ENCODE measurements at places on chromosomes 5 and 9.

GRCh38 chr9:82031538-82032280 is 43.1 kb downstream of the SPATA31D1 start:
- no peak for DNase-seq

GRCh38 chr5:131263648-131264450 is at the start of gene CDC42SE2:
Gene CDC42SE2 (plus strand): TSS chr5:131264053. CDS start chr5:131359494, 95,441 bp downstream.
- peak; percentile 83 for DNase-seq

DNA sequence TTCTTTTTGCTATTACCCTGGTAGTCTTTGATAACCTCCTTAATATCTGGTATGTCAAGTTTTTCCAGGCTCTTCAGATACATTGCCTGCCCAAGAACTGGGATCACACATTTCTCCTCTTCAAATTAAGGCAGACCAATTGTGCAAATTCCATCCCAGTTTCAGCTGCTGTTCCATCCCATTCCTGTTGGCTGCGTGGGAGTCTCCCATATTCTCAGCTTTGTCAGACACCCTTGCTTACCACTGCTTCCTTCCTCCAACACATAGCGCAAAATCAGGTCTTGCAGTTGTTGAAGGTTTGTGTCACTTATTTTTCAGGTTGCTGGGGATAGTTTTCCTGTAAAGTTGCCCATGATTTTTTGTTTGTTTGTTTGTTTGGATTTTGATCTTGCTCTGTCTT is 15.2 kb downstream of the HCN1 start:
- no peak for DNase-seq

- no peak for DNase-seq
Measured at GRCh38 chr9:90539286-90539685, 103.3 kb downstream of the DIRAS2 start.

- DNase-seq, result no peak
Measured at GRCh38 chr5:76074487-76075065, 8.6 kb upstream of the SV2C start.

DNA sequence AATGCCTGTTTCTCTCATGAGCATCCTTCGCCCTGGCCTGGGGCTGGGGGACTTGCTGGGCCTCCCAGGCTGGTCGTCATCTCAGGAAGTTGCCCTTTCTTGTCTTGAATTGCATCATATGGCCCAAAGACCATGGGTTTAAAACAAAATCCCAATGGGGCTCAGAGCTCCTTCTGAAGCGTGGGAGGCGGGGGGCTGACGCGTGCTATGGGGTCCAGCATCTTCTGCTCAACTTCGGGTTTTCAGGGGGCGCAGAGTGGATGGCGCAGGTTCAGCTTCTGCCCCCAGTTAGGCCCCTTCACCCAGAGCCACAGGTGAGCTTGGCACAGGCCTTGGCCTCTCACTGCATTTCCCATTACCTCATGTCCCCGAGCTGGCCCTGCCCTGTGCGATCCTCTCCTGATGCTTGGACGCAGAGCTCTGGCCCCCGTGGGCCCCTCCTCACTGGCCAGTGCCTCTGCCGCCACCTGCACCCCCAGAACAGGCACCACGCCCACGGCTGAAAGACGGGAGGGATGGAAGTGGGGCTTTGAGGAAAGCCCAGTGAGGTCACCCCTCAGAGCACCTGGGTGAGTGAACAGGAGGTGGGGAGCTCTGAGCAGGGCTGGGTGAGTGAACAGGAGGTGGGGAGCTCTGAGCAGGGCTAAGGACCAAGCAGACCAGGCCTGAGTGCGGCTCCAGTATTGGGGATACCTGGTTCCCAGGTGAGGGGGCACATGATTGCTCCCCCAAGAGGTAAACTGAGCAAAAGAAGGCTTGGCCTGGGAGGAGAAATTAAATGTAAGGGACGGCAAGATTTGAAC is 56.0 kb downstream of the TRIP13 start:
- no peak for DNase-seq

DNA sequence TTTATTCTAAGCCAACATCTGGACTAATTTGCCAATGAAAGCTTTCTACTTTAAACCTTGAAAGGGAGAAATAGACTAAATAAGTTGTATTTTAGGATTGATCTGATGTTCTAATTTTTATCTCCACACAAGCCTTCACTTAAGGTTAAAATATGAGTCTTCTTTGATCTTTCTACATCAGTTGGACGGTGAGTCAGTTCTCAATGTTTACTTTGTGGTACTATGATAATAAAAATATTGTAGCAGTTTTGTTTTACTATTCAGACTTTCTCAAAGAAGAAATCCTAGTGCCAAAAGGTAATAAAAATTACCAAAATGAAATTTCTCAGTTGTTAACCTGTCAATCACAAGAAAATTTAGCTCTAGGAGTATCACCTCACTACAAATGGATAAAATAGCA is 203.5 kb upstream of the RGMB start:
- no peak for DNase-seq

DNA sequence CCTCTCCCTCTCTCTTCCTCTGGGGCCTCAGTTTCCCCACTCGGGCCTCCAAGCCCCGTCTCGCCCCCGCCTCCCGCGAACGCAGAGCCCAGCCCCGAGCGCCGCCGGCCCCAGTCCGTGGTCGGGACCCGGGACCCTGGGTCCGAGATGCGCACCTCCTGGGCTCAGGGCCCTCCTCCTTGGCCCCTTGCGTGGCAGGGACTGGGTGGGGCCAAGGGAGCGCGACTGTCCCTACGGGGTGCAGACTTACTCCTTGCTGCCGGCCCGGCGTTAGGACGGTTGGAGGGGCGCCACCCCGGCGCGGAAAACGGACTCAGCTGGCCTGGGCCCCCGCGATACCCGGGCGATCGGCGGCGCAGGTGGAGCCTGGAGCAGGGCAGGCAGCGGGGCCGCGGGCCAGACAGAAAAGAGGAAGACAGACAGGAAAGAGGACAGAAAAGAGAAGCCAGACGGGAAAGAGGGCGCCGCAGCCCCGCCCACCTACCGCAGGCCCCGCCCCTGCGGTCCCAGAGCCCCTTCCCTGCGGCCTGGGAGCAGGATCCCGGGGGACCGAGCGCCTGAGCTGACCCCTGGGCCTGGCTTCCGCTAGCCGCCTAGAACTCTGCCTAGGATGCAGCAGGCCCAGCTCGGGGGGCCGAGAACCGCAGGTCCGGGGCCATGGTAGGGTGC is at the start of gene GBGT1:
TSS of gene GBGT1 (minus strand) at position 411 of the 669 bp plus-strand sequence. CDS start 1,502 bp downstream, outside the sequence.
- DNase-seq, result peak; percentile 15

- no peak for DNase-seq
Measured at GRCh38 chr5:50794812-50795211, 128.4 kb downstream of the PARP8 start.

DNA sequence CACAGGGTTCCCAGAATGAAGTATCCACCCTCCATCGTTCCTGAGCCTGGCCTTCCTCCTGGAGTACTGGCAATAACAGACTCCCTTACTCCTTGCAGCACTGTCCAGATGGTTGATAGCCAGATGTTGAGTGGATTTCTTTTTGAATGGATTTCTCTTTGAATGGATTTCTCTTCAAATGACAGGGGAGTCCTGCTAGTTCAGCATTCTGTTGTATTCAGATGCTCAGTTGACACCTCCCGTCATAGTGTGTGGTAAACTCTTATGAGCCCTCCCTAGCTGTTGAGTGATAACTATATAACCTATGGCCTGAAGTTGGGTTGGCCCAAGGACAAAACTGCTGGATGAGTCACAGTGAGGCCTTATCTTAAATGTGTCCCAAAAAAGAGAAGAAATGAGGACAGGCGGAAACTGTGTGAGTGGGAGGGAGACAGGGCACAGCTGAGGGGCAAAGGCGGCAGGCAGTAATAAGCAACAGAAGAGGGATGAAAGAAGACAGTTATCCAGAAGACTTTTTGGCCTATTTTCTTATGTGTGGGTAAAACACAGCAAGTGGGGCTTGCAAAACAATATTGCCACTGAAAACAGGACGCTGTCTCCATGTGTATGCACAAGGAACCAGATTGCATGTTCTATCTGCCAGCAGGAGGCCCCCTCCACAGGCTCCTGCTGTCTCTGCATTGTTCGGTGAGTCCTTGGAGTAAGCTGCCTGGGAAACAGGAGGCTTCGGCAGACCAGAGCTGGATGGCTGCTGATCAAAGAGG is 209.5 kb upstream of the S1PR3 start:
- no peak for DNase-seq

GRCh38 chr5:166428264-166428803 is 1863.1 kb upstream of the WWC1 start:
- no peak for DNase-seq

DNA sequence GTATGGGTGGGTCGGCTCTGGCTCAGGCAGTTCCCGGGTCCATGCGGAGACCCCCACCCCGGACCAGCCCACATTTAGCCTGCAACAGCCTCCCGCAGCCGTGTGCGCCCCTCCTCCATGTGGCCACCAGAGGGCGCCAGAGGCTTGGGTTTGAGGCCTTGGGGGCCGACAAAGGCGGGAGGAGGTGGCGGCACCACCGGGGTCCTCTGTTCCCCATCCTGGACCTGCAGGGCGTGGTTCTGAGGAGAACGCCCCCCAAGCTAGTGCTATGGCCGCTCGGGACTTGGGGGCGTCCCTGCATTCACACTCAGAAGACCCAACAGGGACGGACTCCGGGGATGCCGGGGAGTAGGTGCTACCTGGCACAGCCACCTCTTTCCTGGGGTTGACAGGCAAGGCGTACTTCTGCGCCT is 16.5 kb downstream of the ASS1 start:
- peak; percentile 76 for DNase-seq

GRCh38 chr9:137470785-137471184 is 11.7 kb upstream of the NSMF start:
- DNase-seq, result no peak

DNA sequence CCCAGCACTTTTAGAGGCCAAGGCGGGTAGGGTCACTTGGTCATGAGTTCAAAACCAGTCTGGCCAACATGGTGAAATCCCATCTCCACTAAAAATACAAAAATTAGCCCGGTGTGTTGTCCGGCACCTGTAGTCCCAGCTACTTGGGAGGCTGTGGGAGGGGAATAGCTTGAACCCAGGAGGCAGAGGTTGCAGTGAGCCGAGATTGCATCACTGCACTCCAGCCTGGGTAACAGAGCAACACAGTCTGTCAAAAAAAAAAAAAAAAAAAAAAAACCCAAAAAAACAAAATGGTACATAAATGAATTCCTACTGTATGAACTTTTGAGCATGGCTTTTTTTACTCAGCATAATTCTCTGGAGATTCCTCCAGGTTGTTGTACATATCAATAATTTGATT is 37.6 kb upstream of the PCAT7 start:
- no peak for DNase-seq

DNA sequence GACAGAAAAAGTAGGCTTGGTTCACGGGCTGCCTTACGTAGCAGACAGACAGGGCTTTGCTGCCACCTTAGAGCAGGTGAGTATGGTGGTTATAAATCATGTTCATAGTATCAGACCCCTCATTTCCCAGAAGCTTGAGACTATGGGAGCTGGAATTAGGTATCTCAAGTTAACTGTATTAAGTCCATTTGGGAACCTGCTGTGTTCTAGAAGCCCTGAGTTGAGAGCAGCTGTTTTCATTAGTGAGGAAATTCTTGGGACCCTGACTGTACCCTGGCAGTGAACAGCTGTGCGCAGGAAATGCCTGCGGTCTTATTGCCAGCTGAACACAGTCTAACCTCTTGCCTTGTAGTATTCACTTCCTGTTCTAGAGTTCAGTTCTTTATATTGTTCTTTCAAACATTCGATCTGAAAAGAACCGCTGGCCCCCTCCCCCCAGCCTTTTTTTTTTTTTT is 29.8 kb downstream of the UGCG start:
- DNase-seq, result peak; percentile 24

DNA sequence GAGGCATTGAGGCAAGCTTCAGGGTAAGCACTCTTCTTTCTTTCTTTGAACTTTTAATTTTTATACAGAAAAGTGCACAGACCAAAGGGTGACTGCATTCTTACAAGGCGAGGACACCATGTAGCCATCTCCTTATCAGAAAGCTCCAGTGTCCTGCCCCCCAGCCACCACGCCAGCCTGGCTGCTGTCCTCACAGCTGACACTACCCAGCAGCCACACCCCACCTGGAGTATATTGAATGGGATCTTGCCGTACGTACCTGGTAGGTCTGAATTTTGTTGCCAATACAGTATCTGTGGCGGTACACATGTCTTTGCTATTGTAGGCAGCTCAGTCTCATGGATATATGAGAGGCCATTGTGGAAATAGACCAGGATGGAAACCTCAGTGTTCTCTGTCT is 284.0 kb upstream of the IRX2 start:
- DNase-seq, result no peak

DNA sequence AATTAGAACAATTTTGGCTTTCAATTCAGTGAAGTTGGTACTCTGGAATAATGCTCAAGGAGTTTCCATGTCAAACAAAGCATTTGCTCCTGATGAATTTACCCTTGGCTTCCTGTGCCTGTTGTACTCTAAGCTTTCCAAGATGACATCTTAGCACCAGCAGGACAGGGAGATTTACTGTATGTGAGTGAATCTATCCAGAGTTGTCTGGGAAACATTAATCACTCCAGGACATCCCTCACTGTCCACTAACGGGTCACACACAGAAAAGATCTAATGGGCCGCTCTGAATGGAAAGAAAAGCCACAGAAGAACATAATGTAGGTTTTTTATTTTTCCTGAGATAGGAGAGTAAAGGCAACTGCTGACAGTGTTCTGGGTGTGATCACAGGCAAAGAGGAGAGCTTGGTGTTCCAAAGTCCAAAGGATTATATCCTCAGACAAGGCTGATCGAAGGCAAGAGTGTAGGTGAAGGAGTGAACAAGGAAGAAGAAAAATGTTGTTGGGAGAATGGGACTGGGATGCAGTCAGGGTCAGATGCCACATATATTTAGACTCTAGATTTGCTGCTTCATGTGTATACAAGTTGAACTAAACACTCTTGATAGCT is 167.7 kb upstream of the RPS23 start:
- DNase-seq, result no peak

GRCh38 chr5:141913560-141914198 is 10.0 kb upstream of the DELE1 start:
- DNase-seq, result no peak

DNA sequence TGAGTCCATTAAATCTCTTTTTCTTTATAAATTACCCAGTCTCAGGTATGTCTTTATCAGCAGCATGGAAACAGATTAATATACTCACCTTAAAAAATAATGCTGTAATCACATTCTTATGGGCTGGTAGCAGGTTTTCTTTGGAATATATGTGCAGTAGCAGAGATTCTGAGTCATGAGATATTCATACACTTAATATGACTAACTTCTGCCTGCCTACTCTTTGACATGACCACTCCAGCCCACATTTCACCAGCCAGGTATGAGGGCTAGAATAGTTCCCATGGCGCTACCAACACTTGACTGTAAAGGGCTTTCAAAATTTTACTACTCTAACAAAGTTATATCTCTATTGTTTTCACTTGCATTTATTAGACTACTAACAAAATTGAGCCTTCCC is 74.1 kb upstream of the GHR start:
- DNase-seq, result no peak

DNA sequence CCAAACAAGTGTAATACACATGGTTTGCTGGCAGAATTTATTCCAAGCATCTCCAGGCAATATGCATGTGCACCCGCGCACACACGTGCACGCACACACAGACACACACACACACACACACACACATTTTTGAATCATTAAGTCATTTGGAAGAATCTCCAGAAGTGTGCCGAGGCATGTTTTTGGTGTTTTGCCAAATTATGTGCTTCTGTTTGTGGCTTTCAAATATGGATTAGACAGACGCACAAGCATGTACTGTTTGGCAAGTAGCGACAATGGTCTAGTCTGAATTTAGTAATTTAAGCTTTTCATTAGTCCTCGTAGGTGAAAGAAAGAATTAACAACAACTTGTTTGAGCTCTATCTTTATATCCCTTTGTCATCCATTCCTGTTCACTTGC is 36.7 kb downstream of the NFIB start:
- no peak for DNase-seq
